ENCODE measurements at places on chromosomes 12 and 14.

DNA sequence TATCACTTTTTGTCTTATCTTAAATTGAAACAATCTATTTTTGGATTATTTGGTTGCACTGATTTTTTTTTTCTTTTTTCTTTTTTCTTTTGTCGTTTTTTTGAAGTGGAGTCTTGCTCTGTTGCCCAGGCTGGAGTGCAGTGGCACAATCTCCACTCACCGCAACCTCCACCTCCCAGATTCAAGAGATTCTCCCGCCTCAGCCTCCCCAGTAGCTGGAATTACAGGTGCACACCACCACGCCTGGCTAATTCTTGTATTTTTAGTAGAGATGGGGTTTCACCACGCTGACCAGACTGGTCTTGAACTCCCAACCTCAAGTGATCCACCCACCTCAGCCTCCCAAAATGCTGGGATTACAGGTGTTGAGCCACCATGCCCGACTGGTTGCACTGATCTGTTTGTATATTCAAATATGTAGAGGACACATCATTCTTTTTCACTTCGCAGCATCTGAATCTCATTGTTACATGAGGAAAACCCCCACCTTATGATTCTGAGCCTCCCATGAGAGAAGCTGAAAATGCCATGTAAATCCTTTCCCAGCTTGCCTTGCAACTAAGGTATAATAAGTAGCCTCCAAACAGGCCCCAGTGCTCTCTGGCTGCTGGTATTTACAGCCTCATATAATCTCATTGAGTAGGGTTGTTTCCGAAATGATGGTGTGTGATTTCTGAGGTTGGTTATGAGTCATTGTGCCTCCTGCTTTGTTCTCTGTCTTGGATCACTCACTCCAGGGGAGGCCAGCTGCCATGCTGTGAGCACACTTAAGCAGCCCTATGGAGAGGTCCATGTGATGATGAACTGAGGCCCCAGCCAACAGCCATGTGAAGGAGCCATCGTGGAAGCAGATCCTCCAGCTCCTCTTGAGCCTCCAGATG, 5.2 kb upstream of the HSP90B1 start:
- peak; percentile 50 for DNase-seq

DNA sequence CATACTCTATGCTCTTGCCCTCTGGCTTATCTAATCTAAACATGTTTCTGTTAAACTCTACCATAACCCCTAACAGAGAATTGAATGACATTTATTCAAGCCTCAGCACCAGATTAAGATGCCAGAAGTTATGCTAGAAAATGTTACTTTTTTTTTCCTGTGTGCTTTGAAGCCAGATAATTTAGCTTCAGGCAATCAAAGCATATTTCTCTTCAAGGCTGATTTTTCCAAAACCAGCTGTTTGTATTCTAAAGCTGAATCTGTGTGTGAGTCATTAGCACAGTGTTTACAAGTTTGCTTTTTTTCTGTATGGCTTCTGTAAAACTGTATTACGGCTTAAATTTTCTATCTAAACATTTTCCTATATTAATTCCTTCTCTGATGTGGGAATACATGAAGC, 326.1 kb downstream of the FSCB start:
- no peak for DNase-seq

DNA sequence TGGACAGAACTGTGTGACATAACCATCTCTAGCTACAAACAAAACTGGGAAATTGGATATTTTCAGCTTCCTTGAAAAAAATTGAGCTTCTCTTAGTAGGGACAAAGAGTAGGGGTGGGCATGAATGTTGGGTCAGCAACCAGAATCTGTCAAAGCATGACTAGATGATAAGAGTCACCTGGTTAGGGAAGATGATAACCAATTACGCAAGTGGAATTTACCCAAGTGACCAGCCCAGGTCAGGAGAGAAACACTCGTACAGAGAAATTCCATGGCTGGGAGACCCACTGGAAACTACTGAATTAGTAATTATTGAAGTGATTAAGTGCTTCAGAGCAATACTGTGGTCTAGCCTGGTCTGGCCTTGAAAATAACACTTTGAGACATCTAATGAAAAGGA, 36.3 kb upstream of the C12orf75 start:
- no peak for DNase-seq

DNA sequence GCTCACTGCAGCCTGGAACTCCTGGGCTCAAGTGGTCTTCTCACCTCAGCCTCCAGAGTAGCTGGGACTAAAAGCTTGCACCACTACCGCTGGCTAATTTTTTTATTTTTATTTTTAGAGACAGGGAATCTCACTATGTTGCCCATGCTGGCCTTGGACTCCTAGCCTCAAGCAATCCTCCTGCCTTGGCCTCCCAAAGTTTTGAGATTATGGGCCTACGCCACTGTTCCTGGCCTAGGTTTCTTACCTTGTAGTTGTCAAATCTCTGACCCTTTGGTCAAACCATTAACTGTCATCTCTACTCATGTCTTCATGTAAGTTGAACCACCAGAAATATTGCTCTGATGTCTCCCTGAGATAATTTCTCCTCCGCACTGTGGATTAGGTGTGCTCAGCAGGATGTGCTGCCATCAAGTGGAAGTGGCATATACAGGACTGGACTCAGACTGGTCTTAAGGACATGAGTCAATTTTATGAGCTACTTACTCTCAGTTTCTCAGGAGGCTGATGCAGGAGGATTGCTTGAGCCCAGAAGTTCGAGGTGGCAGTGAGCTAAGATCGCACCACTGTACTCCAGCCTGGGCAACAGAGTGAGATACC, 28.5 kb downstream of the ACTR6 start:
- no peak for DNase-seq

GRCh38 chr12:57777911-57778310, 4.7 kb upstream of the TSFM start:
- no peak for DNase-seq

- no peak for DNase-seq
These were observed 23.8 kb downstream of the CFAP54 start for GRCh38 chr12:96513166-96513565.

- DNase-seq: no peak
These were observed 89.7 kb downstream of the LGMN start for GRCh38 chr14:92658684-92659083.

GRCh38 chr12:116492703-116493324, 66.4 kb upstream of the MAP1LC3B2 start:
- DNase-seq: no peak

DNA sequence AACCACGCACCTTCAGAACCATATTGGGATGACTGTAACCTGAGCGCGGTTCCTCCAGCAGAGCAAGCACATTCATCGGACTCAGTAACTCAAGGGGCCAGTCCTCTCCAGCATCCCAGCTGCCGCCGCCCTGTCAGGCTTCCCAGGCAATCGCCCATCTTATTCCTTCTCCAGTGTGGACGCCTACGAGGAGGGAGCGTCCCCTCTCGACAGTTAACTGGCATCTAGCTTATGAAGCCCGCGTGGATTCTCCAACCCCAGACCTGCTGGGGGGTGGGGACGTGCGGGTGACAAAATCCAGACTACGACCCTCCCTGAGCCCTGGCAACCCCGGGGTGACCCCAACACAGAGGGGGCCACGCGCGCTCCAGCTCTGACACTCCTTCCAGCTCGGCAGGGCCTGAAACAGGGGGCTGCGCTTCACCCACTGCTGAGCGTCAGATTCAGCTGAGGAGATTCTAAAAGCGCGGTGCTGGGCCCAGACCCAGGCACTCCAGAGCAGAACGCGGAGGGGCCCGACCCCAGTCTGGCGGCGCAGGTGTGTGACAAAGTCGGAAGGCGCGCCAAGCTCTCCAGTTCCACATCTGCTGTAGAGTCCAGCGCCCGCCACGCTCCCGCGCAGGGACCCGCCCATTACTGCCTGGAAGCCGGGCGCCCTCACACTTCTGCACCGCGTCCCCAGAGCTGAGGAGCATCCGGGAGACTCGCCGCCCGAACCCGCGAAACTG, 43.9 kb upstream of the ESR2 start:
- DNase-seq: no peak

DNA sequence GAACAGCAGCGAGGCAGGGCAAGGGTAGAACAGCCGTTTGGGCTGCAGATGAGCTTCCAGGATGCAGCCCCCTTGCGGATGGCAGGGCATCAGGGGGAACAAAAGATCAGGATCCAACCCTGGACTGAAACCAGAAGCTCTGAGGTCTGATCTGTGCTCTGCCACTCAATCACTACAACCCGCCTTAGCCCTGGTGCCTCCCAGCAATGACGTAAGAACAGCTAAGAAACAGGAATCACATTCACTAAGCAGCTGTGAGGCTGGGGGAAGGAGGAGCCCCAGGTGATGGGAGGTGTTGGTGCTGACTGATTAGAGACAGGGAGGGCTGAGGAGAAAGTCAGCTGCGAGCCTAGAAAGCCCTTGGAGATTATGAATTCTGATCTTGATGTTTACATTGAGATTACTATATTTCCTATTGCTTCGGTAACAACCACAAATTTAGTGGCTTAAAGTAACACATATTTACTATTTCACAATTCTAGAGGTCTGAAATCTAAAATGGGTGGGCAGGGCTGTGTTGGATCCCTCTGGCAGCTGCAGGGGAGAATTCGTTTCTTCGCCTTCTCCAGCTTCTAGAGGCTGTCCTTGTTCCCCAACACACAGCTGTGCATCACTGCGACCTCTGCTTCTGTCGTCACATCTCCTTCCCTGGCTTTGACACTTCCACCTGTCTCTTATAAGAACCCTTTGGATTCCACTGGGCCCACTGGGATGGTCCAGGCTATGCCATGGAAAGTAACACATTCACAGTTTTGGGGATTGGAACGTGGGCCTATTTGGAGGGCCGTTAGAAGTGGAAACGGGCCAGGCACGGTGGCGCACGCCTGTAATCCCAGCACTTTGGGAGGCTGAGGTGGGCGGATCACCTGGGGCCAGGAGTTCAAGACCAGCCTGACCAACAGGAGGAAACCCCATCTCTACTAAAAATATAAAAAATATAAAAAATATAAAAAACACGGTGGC, 6.1 kb upstream of the CD9 start:
- no peak for DNase-seq

GRCh38 chr12:113298861-113299545, 35.9 kb downstream of the SLC8B1 start:
- no peak for DNase-seq

- no peak for DNase-seq
These were observed 28.7 kb downstream of the SMUG1 start for GRCh38 chr12:54160089-54160488.

DNA sequence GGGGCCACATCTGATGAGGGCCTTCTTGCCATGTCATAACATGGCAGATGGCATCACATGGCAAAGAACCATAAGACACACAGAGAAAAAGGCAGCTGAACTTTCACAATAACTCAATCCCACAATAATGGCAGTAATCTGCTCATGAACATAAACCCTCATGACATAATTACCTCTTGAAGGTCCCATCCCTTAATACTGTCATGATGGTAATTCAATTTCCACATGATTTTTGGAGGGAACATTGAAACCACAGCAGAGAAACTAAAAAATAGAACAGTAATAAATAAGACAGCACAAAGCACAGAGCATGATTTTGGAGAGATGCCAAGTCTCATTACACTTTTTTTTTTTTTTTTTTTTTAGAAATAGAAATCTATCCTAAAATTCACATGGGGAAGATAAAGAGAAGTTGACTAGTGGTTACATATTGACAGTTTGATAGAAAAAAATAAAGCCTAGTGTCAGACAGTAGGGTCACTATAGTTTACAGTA, 61.8 kb upstream of the ATF7IP start:
- no peak for DNase-seq

GRCh38 chr12:7114851-7115250, 5.8 kb upstream of the C1RL start:
- peak; percentile 2 for DNase-seq

GRCh38 chr14:57714487-57714931, 151.4 kb downstream of the SLC35F4 start:
- no peak for DNase-seq

- no peak for DNase-seq
These were observed 185.9 kb downstream of the TTC7B start for GRCh38 chr14:90630171-90630806.

- peak; percentile 24 for DNase-seq
These were observed 3.1 kb downstream of the DIP2B start for GRCh38 chr12:50507930-50508329.

DNA sequence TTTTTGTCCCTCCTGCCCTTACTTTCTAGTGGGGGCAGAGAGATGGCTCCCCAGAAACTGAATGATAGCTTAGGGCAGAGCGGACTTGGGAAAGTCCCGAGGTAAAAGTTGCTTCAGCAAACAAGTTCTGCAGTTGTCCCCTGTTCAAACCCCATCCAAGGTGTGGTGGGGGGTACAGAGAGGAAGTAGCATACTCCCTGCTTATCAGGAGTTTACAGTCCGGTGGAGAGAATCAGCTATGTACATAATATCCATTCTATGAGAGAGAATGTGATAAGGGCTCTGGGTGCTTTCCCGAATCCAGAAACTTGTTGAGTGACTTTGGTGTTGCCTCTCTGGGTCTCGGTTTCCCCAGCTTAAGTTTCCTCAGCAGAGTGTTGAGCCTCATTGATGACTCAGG, 40.4 kb upstream of the VRK1 start:
- no peak for DNase-seq

GRCh38 chr14:56918849-56919574, 108.7 kb upstream of the OTX2 start:
- DNase-seq: no peak

Data from activated naive CD4-positive, alpha-beta T cell treated with anti-CD3 and anti-CD28 coated beads, Interleukin-2, amount 50 U/mL, for 16 hours (primary cell).